ENCODE measurements at places on chromosomes 3 and 15. TPM values are rescaled to one million over a fixed set of nuclear protein-coding genes. Genes with fewer than 3 reads are reported as not detected.

GRCh38 chr3:67357610-67358458, 296.6 kb downstream of the SUCLG2 start:
- peak; percentile 89 for DNase-seq

Gene FRMD4B
- 2.1 TPM for total RNA-seq

Gene B3GNT5
- total RNA-seq = 10.5 TPM

DNA sequence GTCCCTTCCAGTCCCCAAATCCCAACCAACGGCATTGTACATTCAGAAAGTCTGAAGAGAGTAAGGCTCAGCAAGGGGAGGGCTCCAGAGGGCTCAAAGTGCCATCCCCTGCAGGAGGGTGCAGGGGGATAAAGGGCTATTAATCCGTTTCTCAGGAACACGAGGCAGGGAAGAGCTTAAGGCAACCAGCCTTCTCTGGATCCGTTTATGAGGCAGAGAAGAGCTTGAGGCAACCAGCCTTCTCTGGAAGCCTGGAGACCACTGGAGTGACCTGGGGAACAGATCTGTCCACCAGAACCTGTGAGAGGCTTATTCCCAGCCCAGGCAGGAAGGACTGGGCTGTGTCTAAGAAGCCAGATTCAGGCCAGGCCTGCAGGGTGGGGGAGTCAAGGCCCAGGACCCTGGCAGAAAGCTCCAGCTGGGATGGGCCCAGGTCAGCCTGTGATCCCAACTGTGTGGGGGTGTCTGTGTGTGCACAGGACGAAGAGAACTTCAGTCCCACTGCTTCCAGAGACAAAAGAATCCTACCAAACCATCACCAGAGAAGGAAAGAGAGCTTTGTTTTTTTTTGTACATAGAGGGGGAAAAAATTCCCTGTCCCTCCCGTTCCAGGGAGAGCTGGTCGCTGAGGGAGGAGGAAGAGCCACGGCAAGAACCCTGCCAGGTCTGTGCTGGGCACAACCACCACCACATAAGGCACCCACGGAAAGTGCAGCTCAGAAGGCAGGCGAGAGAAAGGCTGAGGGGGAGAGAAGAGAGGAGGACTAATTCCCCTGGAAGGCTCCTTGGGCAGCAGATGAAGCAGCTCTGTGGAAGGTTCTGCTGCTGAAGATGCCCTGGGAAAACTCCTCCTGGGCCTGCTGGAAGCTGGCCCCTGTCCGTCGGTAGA, 1.6 kb upstream of the ULK3 start:
- DNase-seq = no peak

DNA sequence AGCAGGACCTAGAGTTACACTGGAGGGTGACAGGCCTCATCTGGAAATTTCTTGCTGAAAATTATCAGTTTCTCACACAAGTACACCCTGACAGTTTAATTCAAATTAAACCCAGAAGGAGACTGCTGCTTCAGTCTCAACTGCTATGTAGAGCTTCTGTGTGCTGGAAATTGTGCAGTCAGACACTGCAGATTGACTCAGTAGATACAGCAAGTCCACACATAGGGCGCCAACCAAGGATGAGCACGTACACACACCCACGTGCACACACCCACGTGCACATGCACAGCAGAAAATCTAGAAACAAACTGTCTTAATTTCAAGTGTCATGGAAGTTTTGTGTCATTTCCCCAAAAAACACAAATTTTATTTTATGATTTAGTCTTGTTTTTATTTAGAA, 192.9 kb downstream of the PDE8A start:
- DNase-seq = no peak

DNA sequence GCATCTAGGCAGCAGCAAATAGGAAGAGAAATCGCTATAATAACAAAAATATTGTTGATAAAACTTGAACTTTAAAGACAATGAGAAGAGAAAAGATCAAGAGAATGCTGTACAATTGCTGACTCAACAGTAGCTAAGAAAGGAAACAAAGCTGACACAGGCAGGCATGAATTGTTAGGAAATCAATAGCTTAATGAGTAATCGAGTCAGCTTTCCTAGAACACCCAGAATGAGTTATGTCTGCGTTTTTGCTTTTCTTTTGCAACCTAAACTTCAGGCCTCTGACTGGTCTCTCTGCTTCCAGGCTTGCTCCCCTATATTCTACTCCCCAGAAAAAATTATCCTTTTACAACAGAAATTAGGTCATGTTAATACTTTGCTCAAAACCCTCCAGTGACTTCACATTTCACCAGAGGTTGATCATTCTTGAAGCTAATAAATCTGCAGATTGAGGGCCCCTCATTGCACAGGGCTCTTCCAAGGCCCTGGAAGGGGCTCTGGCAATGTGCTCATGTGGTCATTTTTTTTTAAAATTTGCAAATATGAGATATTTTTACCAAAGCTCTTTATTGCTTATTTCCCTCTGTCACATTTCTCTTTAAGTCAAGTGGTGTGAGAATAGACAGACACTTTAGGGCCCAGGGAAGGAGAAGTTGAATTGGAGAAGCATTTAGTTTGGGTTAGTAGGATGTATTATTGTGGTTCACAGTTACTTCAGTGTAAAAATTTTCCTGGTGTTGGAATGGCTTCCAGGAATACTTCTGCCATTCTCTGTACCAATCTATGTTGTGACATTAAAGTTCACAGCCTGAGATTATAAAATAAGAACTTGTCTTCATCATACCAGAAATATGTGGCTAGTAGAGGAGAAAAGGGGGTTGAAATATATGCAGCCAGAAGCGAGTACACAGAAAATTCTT, 116.3 kb downstream of the TMCO5A start:
- DNase-seq = no peak

DNA sequence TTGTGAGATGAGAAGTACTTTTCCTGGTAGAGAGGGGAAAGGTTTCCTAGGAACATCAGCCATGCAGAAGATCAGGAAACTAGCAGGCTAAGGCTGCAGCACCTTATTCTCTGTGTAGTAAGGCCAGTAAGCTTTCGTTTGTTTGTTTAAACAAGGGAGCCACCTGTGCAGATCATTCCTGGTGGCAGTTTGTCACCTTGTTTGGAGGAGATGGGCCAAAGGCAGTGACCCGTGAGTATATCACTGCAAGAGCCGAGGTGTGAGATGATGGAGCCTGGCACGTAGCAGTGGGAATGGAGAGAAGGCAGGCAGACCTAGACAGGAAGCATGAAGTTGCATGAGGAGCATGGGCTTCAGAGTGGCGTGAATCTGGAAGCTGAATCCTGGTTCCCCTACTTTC, 19.6 kb downstream of the ATG7 start:
- DNase-seq = no peak

DNA sequence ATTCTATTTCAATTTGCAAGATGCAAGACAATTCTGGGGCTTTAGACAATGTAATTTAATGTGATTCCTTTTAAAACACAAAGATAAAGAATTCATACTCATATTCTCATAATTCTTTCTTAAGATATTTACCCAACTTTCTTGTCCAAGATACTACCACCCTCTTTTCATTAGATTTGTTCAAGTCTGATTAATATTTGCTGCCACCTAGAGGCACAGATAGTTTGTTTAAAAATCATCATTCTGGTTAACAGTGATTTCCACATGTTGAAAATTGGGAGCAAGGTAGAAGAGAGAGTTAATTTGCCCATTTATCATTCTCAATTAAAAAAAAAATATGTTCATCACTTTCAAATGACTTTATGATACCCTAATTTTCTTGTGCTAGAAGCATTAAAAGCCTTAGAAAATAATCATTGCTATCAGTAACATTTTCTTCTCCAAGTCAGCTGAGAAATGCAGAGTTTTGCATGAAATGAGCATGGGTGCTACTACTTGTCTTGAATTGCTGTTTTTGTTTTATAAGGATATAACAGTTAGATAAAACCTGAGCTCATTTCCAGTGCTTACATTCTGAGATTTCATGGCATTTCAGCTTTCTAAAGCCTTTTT, 11.6 kb downstream of the TAMM41 start:
- no peak for DNase-seq
